ENCODE measurements at places on chromosomes 7 and 10.

DNA sequence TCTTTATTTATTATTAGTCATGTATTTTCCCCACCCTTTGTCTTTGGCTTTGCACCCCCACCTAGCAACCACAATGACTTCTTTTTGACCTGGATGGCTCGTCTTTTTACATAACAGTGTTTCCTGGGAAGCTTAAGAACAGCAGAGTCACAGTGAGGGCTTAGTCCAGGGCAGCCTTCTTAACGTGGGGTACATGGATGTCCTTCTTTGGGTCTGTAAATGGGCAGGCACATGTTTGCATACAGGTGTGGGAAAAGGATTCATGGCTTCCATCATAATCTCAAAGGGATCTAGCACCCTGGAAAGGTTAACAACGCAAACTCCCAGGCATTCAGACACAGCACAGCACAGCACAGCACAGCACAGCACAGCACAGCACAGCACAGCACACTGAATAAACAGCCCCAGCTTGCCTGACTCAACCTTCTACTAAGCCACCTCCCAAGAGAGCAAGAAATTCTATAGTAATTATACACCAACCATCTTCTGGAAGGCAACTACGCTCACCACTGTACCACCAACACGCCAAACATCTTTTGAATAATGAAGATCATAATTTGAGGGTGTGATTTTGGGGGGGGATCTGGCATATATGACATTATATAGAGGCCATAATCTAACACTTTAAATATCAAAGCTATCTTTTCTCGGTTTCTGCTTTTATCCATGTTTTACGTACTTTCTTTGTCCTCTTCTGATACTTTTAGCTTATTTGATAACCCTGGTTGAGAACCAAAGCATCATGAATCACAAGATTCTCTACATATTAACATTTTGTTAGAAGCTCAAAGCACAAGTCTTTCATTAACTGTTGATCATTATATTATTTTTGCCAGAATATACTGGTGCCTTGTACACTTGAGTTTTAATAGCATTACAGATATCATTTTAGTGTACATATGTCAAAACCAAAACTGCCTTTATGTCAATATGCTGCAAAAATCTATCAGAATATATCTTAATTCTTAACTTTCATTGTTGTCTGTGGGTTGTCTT is 177.2 kb upstream of the KLF14 start:
- peaks cover 29% of the 10 kb centered on the region for H3K36me3 ChIP-seq
- peaks cover 86% of the 10 kb centered on the region for H3K4me1 ChIP-seq
- no peak for DNase-seq
- peak overlapping the region; percentile 42 for H3K4me3 ChIP-seq

GRCh38 chr7:155486783-155487508 is 29.0 kb downstream of the EN2 start:
- no peaks in the 10 kb centered on the region for H3K36me3 ChIP-seq
- DNase-seq: peak; percentile 32
- no peak overlapping the region for H3K4me3 ChIP-seq
- H3K27me3 ChIP-seq: no peaks in the 10 kb centered on the region
- H3K27ac ChIP-seq: no peak overlapping the region

GRCh38 chr10:102413053-102413705 is 5.4 kb downstream of the PSD start:
- H3K36me3 ChIP-seq: no peaks in the 10 kb centered on the region
- H3K27ac ChIP-seq: no peak overlapping the region
- H3K4me3 ChIP-seq: no peak overlapping the region
- peaks cover 17% of the 10 kb centered on the region for H3K4me1 ChIP-seq
- H3K27me3 ChIP-seq: peaks cover 42% of the 10 kb centered on the region

- H3K27ac ChIP-seq: no peak overlapping the region
- no peaks in the 10 kb centered on the region for H3K4me1 ChIP-seq
- no peaks in the 10 kb centered on the region for H3K27me3 ChIP-seq
- DNase-seq: no peak
- no peak overlapping the region for H3K4me3 ChIP-seq
- no peaks in the 10 kb centered on the region for H3K36me3 ChIP-seq
Measured at GRCh38 chr10:43045631-43046287, 31.1 kb upstream of the RET start.

DNA sequence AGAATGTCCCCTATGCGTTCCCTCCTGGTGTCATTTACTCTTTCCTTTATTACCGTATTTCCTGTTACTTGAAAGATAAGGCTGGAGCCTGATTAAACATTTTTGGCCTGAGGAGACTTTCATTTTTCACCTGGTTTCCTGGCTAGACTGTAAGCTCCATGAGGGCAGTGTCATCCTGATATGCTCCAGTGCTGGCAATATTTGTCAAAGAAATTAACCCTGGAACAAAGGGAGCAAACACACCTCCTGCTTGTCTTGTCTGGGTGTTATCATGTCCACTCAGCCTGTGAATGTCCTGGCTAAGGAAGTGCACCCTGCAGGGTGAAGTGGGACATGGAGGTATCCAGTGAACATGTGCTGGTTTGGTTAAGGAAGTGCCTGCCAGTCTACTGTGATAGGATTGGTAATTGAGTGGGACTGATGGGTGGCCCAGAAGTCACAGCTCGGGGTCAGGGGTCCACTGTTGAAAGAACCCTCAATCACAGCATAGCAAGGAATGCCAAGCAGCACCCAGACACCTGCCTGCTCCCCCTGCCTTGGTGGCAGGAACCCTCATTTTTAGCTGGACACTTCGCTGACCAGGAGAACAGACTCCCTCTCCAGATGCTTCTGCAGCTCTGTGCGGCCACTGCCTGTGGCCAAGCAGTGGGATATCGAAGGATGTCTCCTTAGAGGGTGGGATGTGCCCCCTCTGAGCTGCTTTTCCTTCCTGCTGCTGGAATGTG is 20.9 kb upstream of the PPIA start:
- no peak for DNase-seq
- no peaks in the 10 kb centered on the region for H3K36me3 ChIP-seq
- no peaks in the 10 kb centered on the region for H3K27me3 ChIP-seq
- peaks cover 2% of the 10 kb centered on the region for H3K4me1 ChIP-seq

- no peaks in the 10 kb centered on the region for H3K36me3 ChIP-seq
- no peaks in the 10 kb centered on the region for H3K4me1 ChIP-seq
- no peak for DNase-seq
- H3K4me3 ChIP-seq: no peak overlapping the region
Measured at GRCh38 chr7:78905436-78905835, 548.0 kb downstream of the MAGI2 start.

DNA sequence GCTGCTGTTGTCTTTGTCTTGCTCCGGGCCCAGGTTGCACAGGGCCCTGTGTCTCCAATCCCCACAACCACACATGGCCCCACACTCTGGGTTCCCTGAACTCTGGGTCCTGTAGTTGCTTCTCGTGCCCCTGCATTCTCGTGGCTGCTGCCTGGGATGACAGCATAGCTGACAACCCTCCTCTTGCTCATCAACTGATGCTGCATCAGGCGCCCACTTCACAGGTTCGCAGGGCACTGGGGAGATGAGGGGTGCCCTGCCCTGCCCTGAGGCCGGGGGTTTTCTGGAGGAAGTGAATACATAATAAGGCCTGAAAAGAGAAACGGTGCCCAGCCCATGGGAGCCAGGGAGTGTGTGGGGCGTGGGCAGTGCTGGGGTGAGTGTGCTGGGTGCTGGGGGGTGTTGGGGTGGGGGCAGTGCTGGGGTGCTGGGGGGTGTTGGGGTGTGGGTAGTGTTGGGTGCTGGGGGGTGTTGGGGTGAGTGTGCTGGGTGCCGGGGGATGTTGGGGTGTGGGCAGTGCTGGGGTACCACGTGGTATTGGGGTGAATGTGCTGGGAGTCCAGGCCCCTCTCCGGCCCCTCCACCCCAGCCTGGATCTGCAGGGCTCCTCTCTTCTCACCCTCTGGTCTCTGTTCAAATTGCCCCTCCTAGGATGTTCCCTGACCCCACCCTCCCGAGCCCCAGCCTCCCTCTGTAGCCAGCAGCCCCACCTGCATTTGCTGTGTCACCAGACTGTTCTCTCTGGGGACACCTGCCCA is 2.0 kb upstream of the MTG1 start:
- no peaks in the 10 kb centered on the region for H3K27me3 ChIP-seq
- DNase-seq: no peak
- peaks cover 17% of the 10 kb centered on the region for H3K36me3 ChIP-seq
- H3K4me3 ChIP-seq: no peak overlapping the region

DNA sequence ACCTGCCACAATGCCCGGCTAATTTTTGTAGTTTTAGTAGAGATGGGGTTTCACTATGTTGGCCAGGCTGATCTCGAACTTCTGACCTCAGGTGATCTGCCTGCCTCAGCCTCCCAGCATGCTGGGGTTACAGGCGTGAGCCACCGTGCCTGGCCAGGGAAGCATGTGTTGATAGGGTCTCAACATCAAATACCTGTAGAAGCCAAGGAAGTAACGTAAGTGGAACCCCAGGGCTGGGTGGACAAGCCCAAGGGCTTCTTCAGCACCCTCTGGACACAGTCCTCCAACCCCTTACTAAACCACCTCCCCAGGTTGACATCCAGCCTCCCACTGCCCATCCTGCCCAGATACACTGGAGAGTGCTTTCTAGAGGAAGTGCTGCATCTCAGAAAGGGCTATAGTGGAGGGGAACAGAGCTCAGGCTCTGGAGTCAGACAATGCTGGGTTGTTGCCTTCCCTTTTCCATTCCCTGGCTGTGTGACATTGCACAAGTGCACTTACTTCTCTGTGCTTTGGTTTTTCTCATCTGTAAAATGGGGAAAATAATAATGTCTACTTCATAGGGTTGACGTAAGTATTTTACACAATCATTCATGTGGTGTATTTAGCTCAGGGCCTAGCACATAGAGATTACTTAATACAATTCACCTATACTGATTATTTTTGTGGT is 73.9 kb upstream of the KAT6B start:
- H3K27ac ChIP-seq: no peak overlapping the region
- no peaks in the 10 kb centered on the region for H3K4me1 ChIP-seq
- H3K36me3 ChIP-seq: no peaks in the 10 kb centered on the region
- no peaks in the 10 kb centered on the region for H3K27me3 ChIP-seq

GRCh38 chr7:140230516-140230860 is 53.7 kb upstream of the KDM7A start:
- H3K4me1 ChIP-seq: peaks cover 32% of the 10 kb centered on the region
- H3K36me3 ChIP-seq: no peaks in the 10 kb centered on the region
- H3K27ac ChIP-seq: peak overlapping the region; percentile 35
- no peaks in the 10 kb centered on the region for H3K27me3 ChIP-seq

DNA sequence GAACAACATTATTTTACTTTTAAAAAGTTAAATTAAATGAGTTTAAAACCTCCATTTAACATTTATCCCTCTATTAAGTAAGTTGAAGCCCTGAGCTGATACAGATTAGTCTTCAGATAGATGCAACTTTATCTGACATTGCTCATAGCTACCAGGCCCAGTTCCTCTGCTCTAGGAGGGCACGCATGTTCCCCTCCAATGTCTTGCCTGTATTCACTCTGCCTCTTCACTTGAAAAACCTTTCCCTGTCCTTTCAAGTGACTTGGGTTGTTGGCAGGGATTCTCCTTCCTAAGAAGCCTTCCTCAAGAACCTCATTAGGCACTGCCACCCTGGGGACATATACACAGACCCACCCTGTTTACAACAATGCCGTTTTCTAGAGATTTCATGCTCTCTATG is 270.4 kb downstream of the RELN start:
- no peaks in the 10 kb centered on the region for H3K36me3 ChIP-seq
- no peak for DNase-seq
- H3K4me3 ChIP-seq: no peak overlapping the region
- H3K4me1 ChIP-seq: no peaks in the 10 kb centered on the region
- no peak overlapping the region for H3K27ac ChIP-seq

DNA sequence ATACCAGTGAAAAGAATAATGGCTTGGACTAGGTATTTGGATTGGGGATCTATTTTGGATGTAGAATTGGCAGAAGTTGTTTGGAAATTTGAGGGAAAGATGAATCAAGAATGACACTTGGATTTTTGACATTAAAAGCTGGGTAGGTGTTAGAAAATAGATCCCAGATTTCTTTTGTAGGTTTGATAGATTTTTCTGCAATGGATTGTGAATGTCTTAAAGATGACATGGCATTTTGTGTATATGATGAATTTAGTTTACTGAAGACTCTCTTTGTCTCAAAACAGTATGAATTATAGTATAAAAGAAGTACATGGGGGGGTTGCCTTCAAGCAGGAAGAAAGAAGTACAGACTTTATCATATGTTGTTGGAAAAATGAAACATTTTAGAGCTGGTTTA is 75.8 kb downstream of the MPLKIP start:
- H3K4me3 ChIP-seq: no peak overlapping the region
- no peaks in the 10 kb centered on the region for H3K27me3 ChIP-seq
- peaks cover 10% of the 10 kb centered on the region for H3K36me3 ChIP-seq
- no peak for DNase-seq
- peaks cover 8% of the 10 kb centered on the region for H3K4me1 ChIP-seq

DNA sequence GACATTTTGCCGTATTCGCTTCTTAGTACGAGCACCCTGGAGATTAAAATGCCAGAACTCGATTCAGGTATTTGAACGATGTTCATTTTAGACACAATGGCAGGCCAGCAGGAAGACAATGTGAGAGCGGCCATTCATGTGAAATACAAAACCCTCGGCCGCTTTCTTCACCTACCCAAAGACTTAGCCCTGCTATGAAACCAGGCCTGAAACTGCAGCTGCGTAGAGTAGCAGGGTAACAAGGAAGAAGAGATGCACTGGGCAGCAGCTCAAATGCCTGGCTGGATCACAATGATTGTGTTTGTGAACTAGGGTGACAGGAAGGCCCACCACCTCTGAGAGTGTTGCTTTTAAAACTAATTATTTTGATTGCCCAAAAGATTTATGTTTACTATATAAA is 234.8 kb downstream of the TRIL start:
- peaks cover 2% of the 10 kb centered on the region for H3K4me1 ChIP-seq
- no peak for DNase-seq
- H3K27me3 ChIP-seq: no peaks in the 10 kb centered on the region

DNA sequence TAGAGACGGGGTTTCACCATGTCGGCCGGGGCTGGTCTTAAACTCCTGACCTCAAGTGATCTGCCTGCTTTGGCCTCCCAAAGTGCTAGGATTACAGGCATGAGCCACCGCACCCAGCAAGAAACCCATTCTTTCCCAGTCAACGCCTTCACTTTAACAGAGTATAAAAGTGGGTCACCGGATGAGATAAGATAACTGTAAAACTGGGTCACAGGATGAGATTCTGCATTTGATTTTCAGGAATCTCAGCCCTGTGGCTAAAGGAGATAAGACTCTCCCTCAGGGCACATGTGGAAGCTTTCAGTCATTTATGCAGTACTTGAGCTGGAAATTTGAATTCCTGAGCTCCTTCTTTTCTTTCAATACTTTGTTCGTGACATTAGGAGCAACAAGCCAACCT is 70.8 kb downstream of the LRRC17 start:
- H3K36me3 ChIP-seq: no peaks in the 10 kb centered on the region
- no peaks in the 10 kb centered on the region for H3K27me3 ChIP-seq
- no peak for DNase-seq
- no peak overlapping the region for H3K4me3 ChIP-seq

- no peak for DNase-seq
- H3K27ac ChIP-seq: no peak overlapping the region
- H3K27me3 ChIP-seq: no peaks in the 10 kb centered on the region
- no peaks in the 10 kb centered on the region for H3K36me3 ChIP-seq
Measured at GRCh38 chr10:13206546-13207443, 27.4 kb downstream of the UCMA start.

Measured in upper lobe of left lung (tissue), 6 donors.